ENCODE measurements at places on chromosomes 3 and 15. TPM values are rescaled to one million over a fixed set of nuclear protein-coding genes. Genes with fewer than 3 reads are reported as not detected.

SLC22A13 gene
- under 0.01 TPM for total RNA-seq

ICE2 gene
- 38.3 TPM for total RNA-seq

GPR62 gene
- 0.41 TPM for total RNA-seq

CAMP gene
- not detected for total RNA-seq

DNA sequence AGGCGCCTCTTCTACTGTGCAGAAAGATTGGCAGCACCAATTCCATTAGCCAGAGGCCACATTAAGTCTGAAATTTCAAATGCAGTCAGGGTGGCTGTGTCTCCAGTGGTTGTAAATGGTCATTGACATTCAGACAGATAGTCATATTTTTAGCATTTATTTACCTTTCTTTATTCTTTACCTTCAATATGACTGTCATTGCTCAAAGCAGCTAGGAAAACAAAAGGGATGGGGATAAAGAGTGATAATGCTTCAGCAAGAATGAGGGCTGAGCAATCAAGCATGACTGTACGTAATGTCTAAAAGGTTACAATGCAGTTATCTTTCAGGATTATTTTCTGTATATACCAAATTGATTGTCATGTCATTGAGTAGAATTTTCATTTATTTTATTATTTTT is 360.4 kb downstream of the EFHB start:
- DNase-seq = no peak

- DNase-seq = no peak
Observed at GRCh38 chr15:93932164-93932776, 299.1 kb upstream of the MCTP2 start.

- DNase-seq = no peak
Observed at GRCh38 chr3:13148126-13148525, 74.9 kb upstream of the IQSEC1 start.

- peak; percentile 49 for DNase-seq
Observed at GRCh38 chr3:15268033-15268631, 62.1 kb downstream of the CAPN7 start.

- DNase-seq = no peak
Observed at GRCh38 chr3:177444696-177445095, 247.4 kb upstream of the TBL1XR1 start.

GRCh38 chr3:4843619-4844018 is 135.6 kb upstream of the BHLHE40 start:
- no peak for DNase-seq

GRCh38 chr3:138349926-138350665 is 1.7 kb downstream of the MRAS start:
- no peak for DNase-seq
